Posterior vena cava (tissue), 2 donors: ENCODE measurements at places on chromosomes 3 and 15. TPM values are rescaled to one million over a fixed set of nuclear protein-coding genes. Genes with fewer than 3 reads are reported as not detected.
A peak's percentile ranks its signal among the peaks of the same experiment; 100 is the strongest.

DNA sequence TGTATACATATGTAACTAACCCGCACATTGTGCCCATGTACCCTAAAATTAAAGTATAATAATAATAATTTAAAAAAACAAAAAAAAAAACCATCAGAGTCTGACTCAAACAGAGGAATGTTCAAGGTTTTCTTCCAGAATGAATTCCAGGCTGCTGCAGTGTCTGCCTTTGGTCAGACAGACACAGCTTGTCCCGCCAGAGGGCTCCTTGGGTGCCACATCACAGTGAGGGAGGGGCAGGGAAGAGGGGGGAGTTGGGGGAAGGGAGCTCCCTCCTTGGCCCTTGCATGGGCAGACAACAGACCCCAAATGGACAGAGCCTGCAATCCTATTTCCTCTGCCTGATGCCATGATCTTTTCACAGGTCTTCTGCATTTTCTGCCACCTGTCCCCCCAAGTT is 36.5 kb downstream of the ITGB5 start:
- DNase-seq: peak; percentile 92

MORC1 gene
- total RNA-seq: not detected

DNA sequence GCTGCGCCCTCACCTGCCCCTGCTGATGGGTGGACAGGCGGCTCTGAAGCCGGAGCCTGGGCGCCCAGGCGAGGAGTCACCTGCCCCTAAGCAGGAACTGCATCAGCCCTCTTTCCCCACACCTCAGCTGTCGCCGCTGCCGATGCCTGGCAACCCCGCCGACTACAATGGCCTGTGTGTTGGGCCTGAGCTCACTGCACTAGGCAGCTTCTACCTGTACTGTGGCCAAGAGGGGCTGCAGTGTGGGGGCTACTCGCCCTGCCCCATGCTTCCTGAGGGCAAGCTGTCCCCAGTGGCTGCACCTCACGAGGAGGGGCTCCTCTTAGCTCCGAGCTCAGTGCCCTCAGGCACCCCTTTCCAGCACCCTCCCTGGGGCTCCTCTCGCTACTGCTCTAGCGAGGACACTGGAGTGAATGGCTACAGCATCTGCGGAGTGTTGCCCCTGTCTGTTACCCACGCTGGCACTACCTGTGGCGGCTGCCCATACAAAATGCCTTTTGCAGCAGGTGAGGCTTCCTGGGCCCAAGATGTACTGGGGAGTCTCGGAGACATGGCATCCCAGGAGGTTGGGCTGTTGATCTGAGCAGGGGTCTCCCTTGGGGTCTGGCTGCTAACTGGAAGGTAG is 11.3 kb upstream of the CHST14 start:
- DNase-seq: peak; percentile 62

GRCh38 chr15:25501828-25502446 is 63.1 kb upstream of the UBE3A start:
- DNase-seq: no peak

DNA sequence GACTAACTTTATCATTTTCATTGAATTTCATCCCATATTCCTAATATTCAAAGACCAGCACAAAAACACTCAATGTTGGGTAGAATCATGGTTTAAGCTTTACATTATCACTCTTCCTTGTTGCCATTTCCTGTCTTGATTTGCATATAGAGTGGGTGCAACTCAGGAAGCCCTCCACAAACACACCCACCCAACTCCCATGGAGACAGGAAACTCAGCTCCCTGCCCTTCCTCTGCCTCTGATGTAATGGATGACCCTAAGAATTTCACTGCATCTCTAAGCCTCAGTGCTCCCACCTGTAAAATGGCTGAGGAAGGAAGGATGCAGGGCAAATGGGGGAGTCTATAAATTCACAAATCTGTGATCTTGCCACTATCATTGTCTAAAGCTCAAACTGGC is 98.1 kb upstream of the BFSP2 start:
- no peak for DNase-seq

LMOD3 gene
- total RNA-seq: not detected

DNA sequence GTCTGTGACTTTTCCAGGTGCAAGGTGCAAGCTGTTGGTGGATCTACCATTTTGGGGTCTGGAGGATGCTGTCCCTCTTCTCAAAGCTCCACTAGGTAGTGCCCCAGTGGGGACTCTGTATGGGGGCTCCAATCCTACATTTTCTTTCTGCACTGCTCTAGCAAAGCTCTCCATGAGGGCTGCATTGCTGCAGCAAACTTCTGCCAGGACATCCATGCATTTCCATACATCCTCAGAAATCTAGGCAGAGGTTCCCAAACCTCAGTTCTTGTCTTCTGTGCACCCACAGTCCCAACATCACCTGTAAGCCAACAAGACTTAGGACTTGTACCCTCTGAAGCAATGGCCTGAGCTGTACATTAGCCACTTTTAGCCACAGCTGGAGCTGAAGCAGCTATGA is 694.5 kb upstream of the BCHE start:
- DNase-seq: no peak

GRCh38 chr3:184155644-184156521 is 706 bp downstream of the DVL3 start:
- no peak for DNase-seq

DNA sequence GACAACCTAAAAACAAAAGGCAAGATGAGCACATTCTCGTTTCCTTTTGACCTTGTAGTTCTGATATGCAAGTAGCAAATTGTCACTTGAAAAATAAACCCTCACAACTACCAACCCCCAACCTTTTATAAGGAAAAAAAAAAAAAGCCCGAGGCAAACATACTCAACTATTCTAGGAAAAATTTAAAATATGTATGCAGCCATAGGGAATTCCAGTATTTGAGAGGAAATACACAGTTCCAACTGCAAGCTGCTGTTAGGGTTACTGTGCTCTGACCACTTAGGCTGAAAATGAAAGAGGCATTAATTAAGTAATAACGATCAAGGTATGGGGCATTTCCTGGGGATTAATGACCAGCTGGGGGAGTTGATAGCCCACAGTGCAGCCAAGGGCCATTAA is 281.9 kb upstream of the DPH6 start:
- no peak for DNase-seq
